ENCODE measurements at places on chromosomes 7 and 10.

DNA sequence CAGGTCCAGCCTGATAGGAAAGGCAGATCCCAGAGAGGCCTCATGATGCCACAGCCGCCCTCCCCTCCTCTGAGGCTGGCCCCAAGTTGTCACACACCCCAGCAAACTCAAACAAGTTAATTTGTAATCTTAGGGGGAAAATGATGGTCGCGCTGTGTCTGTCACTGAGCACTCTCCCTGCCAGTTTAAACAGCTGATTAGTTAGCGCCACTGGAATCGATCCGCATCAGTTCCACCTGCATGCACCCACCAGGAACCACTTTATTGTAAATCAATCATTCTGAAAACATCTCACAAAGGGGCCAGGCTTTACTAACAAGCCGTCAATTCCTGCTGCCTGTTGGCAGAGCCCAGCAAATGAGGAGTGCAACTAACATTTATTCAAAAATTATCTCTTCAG, 870.9 kb downstream of the KCNMA1 start:
- H3K4me1 ChIP-seq = no peaks in the 10 kb centered on the region
- H3K27ac ChIP-seq = no peak overlapping the region
- H3K36me3 ChIP-seq = no peaks in the 10 kb centered on the region
- no peaks in the 10 kb centered on the region for H3K27me3 ChIP-seq
- H3K4me3 ChIP-seq = no peak overlapping the region

GRCh38 chr7:23600236-23600635, 3.1 kb downstream of the CCDC126 start:
- no peak overlapping the region for H3K27ac ChIP-seq
- peaks cover 43% of the 10 kb centered on the region for H3K36me3 ChIP-seq
- ATAC-seq = no peak
- H3K4me1 ChIP-seq = peaks cover 77% of the 10 kb centered on the region
- H3K4me3 ChIP-seq = no peak overlapping the region

GRCh38 chr10:79244068-79244442, 103.2 kb upstream of the PPIF start:
- H3K36me3 ChIP-seq = peaks cover 29% of the 10 kb centered on the region
- H3K27me3 ChIP-seq = no peaks in the 10 kb centered on the region
- peak overlapping the region; percentile 79 for H3K4me3 ChIP-seq
- peaks cover 73% of the 10 kb centered on the region for H3K4me1 ChIP-seq

- ATAC-seq = no peak
- no peaks in the 10 kb centered on the region for H3K4me1 ChIP-seq
- H3K4me3 ChIP-seq = no peak overlapping the region
Measured at GRCh38 chr7:40305229-40305628, 170.4 kb downstream of the SUGCT start.

GRCh38 chr7:41185851-41186250, 517.0 kb downstream of the INHBA start:
- H3K27me3 ChIP-seq = no peaks in the 10 kb centered on the region
- no peaks in the 10 kb centered on the region for H3K4me1 ChIP-seq
- ATAC-seq = no peak
- no peak overlapping the region for H3K27ac ChIP-seq

- H3K36me3 ChIP-seq = no peaks in the 10 kb centered on the region
- peaks cover 21% of the 10 kb centered on the region for H3K27me3 ChIP-seq
- no peaks in the 10 kb centered on the region for H3K4me1 ChIP-seq
- no peak overlapping the region for H3K4me3 ChIP-seq
- H3K27ac ChIP-seq = no peak overlapping the region
- no peak for ATAC-seq
Measured at GRCh38 chr7:28605427-28606085, 193.2 kb downstream of the CREB5 start.

- H3K4me3 ChIP-seq = no peak overlapping the region
- peaks cover 31% of the 10 kb centered on the region for H3K27me3 ChIP-seq
- no peak overlapping the region for H3K27ac ChIP-seq
- H3K4me1 ChIP-seq = no peaks in the 10 kb centered on the region
- no peaks in the 10 kb centered on the region for H3K36me3 ChIP-seq
- no peak for ATAC-seq
Measured at GRCh38 chr10:30154561-30154960, 95.2 kb upstream of the JCAD start.

DNA sequence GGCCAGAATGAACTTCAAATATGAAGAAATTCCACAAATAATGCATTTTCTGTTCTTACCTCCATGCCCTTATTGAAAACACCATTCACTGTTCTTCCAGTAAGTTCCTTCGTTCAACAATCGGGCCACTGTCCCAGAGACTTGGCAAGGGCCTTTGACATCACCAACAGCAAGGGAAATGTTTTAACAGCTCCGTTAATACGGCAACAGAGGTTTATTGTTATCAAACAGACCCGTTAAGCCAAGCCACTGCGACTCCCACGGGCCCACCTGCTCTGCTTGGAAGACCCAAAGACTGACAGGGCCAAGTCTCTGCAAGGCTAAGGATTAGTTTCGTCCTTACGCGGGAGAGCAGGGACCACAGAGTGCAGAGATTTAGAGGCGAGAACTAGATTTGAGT, 43.4 kb upstream of the LYZL1 start:
- ATAC-seq = no peak
- no peak overlapping the region for H3K27ac ChIP-seq
- H3K36me3 ChIP-seq = no peaks in the 10 kb centered on the region

- no peak for ATAC-seq
- H3K36me3 ChIP-seq = no peaks in the 10 kb centered on the region
- peaks cover 9% of the 10 kb centered on the region for H3K27me3 ChIP-seq
- H3K4me3 ChIP-seq = no peak overlapping the region
Measured at GRCh38 chr10:86728056-86728455, 28.4 kb upstream of the BMPR1A start.

DNA sequence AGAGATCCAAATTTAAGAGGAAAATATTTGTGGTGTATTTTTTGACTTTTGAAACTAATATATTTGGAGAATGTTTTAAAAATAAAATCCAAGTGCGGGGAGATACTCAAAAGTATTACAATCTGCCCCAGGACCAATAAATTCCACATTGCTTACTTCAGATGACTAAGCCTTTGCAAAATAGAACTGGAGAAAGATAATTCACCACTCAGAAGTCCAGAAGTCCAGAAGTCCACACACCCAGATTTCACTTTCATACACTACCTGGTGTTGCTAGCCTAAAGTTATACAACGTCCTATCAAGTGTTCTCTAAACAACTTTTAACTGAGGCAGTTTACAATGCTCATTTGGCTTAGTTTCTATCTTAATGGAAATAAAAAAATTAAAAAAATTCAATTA, 487.0 kb upstream of the SEMA3D start:
- no peaks in the 10 kb centered on the region for H3K27me3 ChIP-seq
- no peak overlapping the region for H3K4me3 ChIP-seq
- ATAC-seq = no peak
- no peak overlapping the region for H3K27ac ChIP-seq
- no peaks in the 10 kb centered on the region for H3K4me1 ChIP-seq

DNA sequence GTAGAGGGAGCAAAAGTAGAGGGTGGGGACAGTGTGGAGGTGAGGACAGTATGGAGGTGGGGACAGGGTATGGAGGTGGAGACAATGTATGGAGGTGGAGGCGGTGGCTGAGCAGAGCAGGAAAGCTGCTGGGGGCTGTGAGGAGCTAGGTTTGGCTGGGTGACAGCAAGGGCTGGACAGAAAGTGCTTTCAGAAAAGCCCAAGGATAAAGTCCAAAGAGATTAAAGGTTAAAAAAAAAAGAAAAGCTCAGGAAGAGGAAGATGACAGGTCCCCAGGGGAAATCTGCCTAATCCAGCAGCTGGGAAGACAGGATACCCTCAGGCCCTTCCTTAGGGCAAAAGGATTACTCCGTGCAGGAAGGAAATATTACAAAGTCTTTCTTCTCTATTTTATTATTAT, 32.1 kb upstream of the PFKFB3 start:
- peaks cover 82% of the 10 kb centered on the region for H3K4me1 ChIP-seq
- no peaks in the 10 kb centered on the region for H3K27me3 ChIP-seq
- H3K4me3 ChIP-seq = no peak overlapping the region

GRCh38 chr10:79318369-79318768, 28.9 kb upstream of the PPIF start:
- peaks cover 17% of the 10 kb centered on the region for H3K36me3 ChIP-seq
- H3K4me3 ChIP-seq = peak overlapping the region; percentile 18
- H3K27ac ChIP-seq = peak overlapping the region; percentile 64
- H3K4me1 ChIP-seq = peaks cover 71% of the 10 kb centered on the region

DNA sequence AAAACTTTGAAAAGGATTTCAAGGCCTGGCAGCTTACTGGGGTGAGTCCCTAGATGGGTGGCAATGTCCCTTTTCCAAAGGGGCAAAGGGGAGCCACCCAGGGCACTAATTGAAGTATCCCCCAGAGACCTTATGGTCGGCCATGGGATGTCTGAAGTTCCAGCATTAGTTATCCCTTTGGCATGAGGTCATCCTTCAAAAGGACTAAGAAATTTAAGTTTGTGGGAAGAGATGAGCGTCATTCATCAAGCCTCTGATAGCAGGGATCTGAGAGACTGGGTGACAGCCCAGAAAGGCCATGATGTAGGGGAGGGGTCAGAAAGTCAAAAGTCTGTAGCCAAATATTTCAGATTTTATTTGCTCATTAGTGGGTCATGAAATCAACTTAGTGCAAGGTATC, 195.3 kb downstream of the ZNF438 start:
- H3K36me3 ChIP-seq = no peaks in the 10 kb centered on the region
- ATAC-seq = no peak
- H3K4me1 ChIP-seq = no peaks in the 10 kb centered on the region
- no peak overlapping the region for H3K4me3 ChIP-seq
- no peaks in the 10 kb centered on the region for H3K27me3 ChIP-seq
- no peak overlapping the region for H3K27ac ChIP-seq

GRCh38 chr7:107754642-107755041, 10.7 kb downstream of the CBLL1 start:
- no peaks in the 10 kb centered on the region for H3K27me3 ChIP-seq
- no peaks in the 10 kb centered on the region for H3K4me1 ChIP-seq
- no peak for ATAC-seq
- H3K4me3 ChIP-seq = no peak overlapping the region
- peaks cover 52% of the 10 kb centered on the region for H3K36me3 ChIP-seq
- no peak overlapping the region for H3K27ac ChIP-seq

- H3K27ac ChIP-seq = no peak overlapping the region
- H3K27me3 ChIP-seq = peaks cover 10% of the 10 kb centered on the region
- H3K36me3 ChIP-seq = no peaks in the 10 kb centered on the region
- H3K4me3 ChIP-seq = no peak overlapping the region
Measured at GRCh38 chr10:129868449-129869035, 95.5 kb downstream of the EBF3 start.

GRCh38 chr10:133156674-133157579, 3.1 kb upstream of the KNDC1 start:
- no peak for ATAC-seq
- no peak overlapping the region for H3K4me3 ChIP-seq
- no peak overlapping the region for H3K27ac ChIP-seq
- no peaks in the 10 kb centered on the region for H3K4me1 ChIP-seq
- H3K27me3 ChIP-seq = peaks cover 16% of the 10 kb centered on the region
- no peaks in the 10 kb centered on the region for H3K36me3 ChIP-seq

DNA sequence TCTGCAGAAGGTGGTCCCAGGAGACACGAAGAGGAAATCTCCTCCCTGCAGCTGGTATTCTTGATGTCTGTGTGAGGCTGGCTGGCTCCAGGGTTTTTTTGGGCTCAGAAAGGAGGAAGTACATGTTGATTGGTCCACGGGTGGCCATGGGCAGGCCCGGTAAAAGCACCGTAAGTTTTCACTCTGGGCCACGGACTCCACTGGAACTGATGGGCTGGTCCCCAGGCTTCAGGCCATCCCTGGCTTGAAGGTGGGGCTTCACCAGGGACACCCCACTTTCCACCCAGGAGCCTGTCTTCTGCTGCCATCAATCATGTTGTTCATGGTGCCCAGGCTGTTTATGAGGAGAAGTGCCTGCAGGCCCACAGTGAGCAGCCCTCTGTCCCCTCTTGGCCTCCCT, 736.8 kb downstream of the PCDH15 start:
- H3K4me1 ChIP-seq = no peaks in the 10 kb centered on the region
- no peaks in the 10 kb centered on the region for H3K27me3 ChIP-seq
- H3K36me3 ChIP-seq = no peaks in the 10 kb centered on the region
- peak; percentile 22 for ATAC-seq

DNA sequence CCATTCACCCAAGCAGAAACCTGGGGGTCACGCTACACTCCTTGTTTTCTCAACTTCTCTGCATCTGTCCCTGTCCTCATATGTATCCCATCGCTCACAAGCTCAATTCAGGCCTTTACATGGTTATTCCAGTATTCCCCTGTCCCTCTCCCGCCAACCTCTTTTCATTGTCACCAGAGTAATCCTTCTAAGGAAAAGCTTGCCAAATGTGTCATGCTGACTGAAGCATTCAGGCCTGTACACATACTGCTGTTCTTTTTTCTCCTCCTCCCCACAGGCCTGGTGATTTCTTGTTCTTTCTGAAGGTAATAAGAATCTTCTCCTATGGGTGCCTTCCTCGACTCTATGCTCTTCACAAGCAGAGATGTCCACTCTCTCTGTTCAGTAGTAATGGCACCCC, 282.2 kb downstream of the PHTF2 start:
- no peaks in the 10 kb centered on the region for H3K36me3 ChIP-seq
- no peaks in the 10 kb centered on the region for H3K4me1 ChIP-seq
- no peak overlapping the region for H3K27ac ChIP-seq
- no peak overlapping the region for H3K4me3 ChIP-seq
- H3K27me3 ChIP-seq = no peaks in the 10 kb centered on the region
- no peak for ATAC-seq

DNA sequence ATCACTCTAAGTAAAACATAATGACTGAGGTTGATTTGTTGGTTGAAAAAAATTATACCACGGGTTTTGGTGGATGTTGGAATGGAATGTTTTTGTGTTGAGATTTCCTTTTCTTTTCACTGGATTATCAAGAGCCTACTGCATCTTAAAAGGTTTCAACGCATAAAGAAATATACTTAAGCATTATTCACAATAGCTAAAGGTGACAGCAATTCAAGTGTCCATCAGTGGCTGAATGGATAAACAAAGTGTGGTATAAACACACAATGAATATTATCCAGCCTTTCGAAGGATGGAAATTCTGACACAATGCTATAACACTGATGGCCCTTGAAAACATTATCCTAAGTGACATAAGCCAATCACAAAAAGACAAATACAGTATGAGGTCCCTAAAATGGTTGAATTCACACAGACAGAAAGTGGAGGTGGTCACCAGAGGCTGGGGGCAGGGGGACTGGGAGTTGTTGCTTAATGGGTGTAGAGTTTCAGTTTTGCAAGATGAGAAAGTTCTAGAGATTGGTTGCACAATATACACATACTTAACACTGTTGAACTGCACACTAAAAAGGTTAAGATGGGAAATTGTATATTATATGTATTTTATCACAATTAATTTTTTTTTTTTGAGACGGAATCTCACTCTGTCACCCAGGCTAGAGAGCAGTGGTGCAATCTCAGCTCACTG, 122.3 kb downstream of the NRP1 start:
- no peak overlapping the region for H3K27ac ChIP-seq
- H3K27me3 ChIP-seq = peaks cover 13% of the 10 kb centered on the region
- H3K36me3 ChIP-seq = no peaks in the 10 kb centered on the region
- no peak overlapping the region for H3K4me3 ChIP-seq
- ATAC-seq = no peak
